ENCODE measurements at places on chromosomes 12 and 14.

DNA sequence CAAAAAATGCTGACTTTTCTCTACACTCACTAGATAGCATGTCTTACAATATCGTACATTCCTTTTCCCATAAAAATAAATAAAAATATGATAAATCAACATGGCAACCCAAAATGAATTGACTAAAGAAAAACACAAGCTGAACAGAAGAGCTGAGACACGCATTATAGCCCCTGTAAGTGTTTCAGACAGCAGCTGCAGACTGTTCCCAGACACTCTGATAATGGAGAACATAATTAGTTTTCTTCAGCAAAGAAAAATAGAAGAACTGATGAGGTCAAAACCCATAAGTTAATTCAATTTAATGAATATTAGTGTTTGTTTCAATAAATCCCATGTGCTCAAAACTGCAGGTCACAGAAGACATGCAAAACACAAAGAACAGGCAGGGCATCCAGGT lies 23.8 kb downstream of the ST8SIA1 start:
- DNase-seq = no peak

GRCh38 chr14:96811265-96811664 lies 14.1 kb downstream of the VRK1 start:
- DNase-seq = no peak

- no peak for DNase-seq
These were observed 955.5 kb downstream of the TMTC2 start for GRCh38 chr12:83642205-83642604.

DNA sequence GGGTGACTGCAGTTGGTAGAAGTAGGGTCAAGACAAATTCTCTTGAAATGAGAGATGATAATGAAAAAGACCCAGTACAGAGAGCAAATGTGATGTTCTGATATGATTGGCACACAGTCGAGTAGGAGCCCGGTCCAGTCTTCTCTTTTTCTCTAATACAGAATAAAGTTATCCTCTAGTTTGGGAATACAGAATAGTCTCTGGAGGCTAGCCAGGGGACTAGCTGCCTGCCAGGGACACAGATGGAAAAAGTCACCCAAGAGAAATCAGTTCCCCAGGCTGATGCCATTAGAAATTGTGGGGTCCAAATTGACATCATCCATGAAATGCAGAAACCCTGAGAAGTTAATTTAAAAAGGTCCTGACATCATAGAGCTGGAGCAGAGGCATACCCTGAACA lies 177.2 kb upstream of the NEDD1 start:
- DNase-seq = no peak

DNA sequence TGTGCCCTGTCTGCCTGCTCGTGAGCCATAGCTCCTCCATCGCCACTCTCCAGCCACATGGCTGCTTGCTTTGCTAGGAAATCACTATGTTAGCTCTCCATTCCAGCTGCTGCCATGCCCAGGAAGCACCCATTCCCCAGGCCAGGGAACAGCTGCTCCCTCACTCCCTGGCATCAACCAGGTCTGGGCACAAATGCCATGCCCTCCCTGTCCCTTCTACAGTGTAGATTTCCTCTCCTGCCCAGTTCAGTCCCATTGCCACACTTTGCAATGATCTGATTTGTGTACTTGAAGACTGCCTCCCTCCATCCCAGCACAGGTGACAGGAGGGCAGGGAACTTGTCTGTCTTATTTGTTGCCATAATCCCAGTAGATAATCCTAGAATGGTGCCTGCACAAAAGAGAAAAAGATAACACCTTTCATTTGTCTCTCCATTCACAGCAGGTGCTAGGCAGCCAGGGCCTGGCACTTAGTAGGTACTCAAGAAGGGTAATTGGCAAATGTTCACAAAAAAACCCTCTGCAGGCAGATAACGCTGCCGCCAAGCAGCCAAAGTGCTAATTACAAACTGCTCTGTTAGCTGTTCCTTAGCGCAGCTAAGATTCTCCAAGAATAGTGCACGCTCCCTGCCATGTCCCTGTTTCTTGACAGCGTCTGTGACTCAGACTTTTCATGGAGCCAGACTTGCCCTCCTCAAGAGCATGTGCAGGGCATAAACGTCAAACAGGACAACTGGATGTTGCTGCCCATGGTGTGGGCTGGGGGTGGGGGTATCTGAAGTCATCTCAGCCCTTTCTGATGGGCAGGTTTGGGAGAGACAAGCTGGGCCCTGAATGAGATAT lies 69.1 kb downstream of the ARL6IP4 start:
- DNase-seq = no peak

DNA sequence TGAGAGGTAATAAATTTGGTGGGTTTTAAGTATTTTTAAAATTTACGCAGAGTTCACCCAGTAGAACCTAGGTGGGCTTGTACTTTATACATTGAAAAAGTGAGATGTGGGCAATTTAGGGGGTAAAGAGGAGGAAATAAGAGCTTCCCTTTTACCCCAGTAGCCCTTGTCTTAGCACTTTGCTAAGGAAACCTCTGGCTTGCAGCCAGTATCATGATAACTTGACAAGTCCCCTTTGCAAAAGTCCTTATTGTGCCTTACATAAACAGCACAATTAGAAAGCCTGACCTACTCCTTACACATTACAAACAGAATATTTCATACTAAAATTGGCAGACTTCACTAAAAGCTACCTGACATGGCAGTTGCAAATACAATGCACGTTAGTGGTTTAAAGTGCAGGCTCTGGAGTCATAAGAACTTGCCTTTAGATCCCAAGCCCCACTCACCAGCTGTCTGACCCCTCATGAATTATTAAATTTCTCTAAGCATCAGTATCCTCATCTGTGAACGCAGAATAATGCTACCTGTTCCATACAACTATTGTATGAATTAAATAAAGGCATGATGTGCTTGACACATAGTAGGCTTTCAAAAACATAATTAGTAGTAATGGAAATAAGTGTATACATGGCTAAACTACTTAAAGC lies 53.2 kb upstream of the NELL2 start:
- no peak for DNase-seq

DNA sequence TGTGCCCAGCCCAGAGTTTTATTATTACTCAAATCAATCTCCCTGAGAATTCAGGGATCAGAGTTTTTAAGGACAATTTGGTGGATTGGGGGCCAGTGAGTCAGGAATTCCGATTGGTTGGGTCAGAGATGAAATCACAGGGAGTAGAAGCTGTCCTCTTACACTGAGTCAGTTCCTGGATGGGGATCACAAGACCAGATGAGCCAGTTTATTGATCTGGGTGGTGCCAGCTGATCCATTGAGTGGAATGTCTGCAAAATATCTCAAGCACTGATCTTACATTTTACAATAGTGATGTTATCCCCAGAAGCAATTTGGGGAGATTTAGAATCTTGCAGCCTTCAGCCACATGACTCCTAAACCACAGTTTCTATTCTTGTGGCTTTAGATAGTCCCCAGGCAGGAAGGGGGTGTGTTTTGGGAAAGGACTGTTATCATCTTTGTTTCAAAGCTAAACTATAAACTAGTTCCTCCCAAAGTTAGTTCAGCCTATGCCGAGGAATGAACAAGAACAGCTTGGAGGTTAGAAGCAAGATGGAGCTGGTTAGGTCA lies 89.1 kb upstream of the CNOT2 start:
- no peak for DNase-seq

DNA sequence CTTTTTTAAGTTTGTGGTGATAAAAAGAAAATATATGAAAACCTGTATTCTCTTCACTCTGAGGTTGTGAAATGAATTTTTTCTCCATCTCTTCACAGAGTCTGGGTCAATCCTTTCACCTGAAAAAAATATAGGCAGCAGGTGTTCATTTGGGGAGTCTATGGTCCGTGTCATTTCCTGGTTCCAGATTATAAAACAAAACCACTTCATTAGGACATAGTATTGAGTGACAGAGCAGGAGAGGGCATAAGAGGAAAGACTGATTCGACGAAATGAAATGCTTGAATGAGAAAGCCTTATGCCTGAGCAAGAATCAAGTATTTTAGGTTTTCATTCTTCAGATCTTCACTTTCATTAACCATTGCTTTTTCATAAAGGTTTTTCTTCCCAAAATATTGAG lies 51.8 kb upstream of the NUAK1 start:
- DNase-seq = no peak

GRCh38 chr14:106115401-106115800 lies 589.0 kb downstream of the TMEM121 start:
- DNase-seq = no peak

DNA sequence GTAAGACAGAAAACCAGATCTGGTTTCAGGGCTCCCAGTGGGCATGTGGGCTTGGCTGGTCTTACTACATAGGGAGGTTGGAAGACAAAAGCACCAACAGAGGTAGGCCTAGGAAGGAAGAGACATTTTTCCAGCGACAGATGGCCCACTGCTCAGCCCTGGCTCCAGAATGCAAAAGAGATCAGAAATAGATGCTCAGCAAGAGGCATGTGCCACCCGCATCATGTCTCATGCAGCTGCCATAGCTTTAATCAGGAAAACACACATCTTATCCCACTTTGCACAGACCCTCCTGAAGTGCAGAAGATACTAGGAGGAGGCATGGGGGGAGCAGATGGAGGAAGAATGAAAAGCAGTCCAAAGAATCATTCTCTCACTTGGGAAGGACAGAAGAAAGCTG lies 25.3 kb downstream of the VASH1 start:
- no peak for DNase-seq

GRCh38 chr14:96649327-96649601 lies 147.1 kb downstream of the PAPOLA start:
- no peak for DNase-seq

GRCh38 chr14:84397631-84398030 lies 1132.3 kb upstream of the FLRT2 start:
- DNase-seq = no peak

GRCh38 chr14:33057585-33057984 lies 118.9 kb downstream of the NPAS3 start:
- DNase-seq = no peak

DNA sequence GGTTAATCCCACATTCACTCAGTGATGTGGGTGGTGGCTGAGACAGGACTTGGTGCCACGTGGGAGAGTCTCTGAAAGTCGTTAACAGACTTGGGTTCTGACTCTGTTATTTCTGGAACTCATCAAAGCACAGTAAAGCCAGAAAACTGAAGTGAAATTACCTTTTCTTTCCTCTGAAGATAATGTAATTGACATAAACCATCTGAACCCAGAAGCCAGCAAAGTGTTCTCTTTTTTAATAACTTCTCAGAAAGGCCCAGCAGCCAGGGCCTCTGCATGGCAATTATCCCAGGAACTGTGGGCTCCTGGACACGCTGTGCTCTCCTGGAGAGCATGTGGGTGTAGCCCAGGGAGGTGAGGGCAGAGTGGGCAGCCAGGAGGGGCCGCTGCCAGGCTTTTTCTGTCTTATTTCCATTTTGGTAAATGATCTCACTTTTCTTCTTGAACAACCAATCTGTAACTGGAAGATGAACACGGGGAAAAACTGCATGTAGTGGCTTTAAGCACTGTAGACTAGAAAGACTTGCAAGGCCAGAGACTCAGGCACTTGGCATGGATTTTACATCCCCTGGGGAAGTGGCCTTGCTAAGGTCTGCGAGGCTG lies 444.1 kb upstream of the TMEM132C start:
- DNase-seq = no peak

DNA sequence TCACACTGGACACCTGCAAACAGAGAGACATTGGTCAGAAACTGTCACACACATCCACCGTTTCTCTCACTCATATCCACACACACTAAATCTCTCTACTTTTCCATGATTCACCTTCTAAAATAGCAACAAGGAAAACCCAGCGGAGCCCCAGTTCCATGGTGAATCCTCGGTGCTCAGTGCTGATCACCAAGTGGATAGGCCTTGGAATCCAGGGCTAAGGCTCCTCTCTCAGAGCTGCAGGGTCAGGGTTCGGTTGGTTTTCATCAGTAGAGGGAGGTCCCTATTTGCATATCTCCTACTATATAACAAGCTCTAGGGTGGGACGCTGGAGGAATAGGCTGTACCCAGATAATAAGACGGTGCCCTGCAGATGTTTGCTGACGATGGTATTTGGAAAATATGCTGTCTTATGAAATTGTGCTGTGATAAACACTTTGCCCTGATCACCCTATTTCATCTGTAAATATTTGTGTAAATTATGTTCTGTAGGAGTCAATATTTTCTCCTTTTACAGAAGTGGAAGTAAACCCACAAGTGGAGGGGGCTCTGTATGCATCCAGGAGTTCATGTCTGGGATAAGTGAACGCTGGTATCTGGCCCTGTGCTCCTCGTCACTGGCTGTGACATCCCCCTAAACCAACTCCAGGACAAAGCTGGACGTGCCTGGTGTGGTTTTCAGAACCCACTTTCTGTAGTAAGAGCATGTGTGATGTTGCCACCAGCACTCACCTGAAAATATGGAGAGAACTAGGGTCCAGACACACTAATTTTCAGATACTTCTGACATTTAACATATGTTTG lies 709.2 kb downstream of the TMEM121 start:
- DNase-seq = no peak

DNA sequence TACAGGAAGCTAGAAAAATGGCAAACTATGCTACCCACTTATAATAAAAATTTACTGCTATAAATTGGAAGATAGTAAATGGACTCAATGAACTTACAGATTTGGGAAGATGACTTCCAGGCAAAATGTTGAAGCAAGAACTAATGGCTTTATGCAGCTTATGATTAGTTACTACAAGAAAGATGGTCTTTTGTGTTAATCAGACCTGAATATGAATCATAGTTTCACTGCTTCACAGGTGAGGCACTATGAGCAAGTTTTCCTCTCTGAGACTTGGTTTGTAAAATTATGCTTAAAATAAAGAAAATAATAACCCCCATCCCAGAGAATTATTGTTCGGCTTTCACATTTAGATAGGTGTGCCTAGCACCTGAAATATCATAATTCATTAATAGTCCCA lies 19.8 kb upstream of the DCN start:
- no peak for DNase-seq

GRCh38 chr14:58866391-58866790 lies 228.6 kb downstream of the DACT1 start:
- DNase-seq = no peak

- no peak for DNase-seq
These were observed 507 bp upstream of the CD9 start for GRCh38 chr12:6199531-6200255.

DNA sequence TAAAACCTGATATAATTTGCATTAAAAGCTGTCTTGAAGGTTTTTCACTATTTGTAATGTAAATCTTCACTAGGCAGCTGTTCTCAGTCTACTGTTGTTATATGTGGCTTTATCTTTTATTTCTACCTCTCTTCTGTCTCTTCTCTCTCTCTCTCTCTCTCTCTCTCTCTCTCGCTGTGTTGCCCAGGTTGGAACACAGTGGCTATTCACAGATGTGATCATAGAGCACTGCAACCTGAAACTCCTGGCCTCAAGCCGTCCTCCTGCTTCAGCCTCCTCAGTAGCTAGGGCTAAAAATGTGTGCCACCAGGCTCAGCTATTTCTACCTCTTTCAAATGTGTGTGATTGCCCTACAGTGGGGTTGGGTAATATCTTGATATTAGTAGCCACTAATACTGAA lies 21.1 kb downstream of the FUT8 start:
- DNase-seq = no peak

DNA sequence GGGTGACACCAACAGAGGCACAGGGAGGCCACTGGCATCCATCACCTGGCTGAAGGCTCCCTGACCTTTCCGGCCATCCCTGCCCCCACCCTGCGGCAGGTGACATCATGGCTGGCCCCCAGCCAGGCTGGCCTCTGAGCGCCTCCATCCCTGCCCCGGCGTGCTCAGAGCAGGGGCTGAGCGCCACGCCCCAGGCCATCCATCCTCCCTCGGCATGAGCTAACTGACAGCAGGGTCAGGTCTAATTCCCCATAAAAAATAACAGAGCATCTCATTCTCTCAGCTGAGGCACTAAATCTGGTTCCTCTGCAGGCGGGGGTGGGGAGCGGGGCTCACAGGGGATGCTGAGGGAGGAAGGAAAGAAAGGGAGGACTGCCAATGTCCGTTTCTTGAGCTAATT lies 50.7 kb downstream of the PRIMA1 start:
- no peak for DNase-seq

GRCh38 chr14:23047034-23047634 lies 5.1 kb downstream of the PSMB11 start:
- no peak for DNase-seq

All from NCI-H1436 treated with DMSO at 0.1 percent for 48 hours (cell line).